CD4-positive, alpha-beta memory T cell (primary cell): ENCODE measurements at places on chromosomes 2 and 18.

GRCh38 chr2:241933179-241933911, 63.8 kb downstream of the RTP5 start:
- DNase-seq, result no peak

- no peak for DNase-seq
Measured at GRCh38 chr2:55862673-55863390, 60.8 kb downstream of the EFEMP1 start.

DNA sequence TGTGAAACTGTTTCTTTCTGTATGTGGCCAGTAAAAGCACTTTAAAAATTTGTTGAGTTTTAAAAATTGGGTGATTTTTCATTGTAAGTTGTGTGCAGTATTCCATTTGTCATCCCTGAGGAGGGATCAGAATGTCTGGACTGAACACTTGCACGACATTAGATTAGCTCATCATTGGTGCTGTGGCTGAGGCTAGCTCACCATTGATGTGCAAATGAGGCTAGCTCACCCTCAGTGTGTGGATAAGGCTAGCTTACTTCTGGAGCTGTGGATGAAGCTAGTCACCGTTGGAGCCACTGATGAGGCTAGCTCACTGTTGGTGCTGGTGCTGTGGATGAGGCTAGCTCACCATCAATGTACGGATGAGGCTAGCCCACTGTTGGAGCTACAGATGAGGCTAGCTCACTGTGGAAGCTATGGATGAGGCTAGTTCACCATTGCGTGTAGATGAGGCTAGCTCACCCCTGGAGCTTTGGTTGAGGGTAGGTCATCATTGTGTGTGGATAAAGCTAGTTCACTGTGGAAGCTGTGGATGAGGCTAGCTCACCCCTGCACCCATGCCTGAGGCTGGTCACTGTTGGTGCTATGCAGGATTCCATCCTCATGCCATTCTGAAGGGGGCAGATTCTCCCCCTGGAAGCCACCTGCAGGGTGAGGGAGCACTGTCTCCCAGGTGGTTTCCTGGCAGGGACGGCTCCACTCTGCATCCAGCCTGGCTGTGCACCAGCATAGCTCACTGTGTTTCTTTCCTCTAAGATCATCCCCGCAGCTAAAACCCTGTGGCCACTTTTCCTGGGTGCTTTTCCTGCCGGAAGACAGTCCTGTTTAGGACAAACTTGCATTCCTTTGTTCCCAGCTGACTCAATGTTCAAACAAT, 101.1 kb downstream of the TWIST2 start:
- DNase-seq, result no peak

GRCh38 chr2:210539578-210540416, 16.6 kb upstream of the CPS1 start:
- no peak for DNase-seq
